Mesothelial cell of epicardium (in vitro differentiated cells): ENCODE measurements at places on chromosomes 4 and X. TPM values are rescaled to one million over a fixed set of nuclear protein-coding genes. Genes with fewer than 3 reads are reported as not detected.

DNA sequence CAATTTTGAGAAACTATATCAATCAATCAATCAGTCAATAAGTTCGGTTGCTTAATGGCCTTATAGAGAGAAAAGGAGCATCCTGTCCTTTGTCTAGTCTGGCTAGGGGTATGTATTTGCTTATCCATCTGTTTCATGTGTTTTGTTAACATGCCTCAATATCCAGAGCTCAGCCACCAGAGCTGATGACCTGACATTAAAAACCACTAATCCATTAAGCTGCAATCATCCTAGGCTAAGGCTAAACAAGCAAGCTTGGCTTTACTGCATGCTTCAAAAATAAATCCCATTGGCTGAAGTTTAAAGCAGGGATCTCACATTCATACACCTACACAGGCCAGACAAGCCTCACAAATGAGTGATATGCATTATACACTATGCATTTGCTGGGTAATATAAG is 139.7 kb downstream of the INPP4B start:
- no peaks in the 10 kb centered on the region for H3K4me1 ChIP-seq
- H3K36me3 ChIP-seq: peaks cover 9% of the 10 kb centered on the region
- no peak for DNase-seq
- H3K27me3 ChIP-seq: no peaks in the 10 kb centered on the region
- H3K27ac ChIP-seq: no peak overlapping the region
- H3K4me3 ChIP-seq: no peak overlapping the region

GRCh38 chr4:152104901-152105357 is 344.1 kb upstream of the GATB start:
- no peak overlapping the region for H3K4me3 ChIP-seq
- peak overlapping the region; percentile 76 for H3K27ac ChIP-seq
- no peak for DNase-seq
- H3K36me3 ChIP-seq: no peaks in the 10 kb centered on the region
- H3K4me1 ChIP-seq: peaks cover 55% of the 10 kb centered on the region

DNA sequence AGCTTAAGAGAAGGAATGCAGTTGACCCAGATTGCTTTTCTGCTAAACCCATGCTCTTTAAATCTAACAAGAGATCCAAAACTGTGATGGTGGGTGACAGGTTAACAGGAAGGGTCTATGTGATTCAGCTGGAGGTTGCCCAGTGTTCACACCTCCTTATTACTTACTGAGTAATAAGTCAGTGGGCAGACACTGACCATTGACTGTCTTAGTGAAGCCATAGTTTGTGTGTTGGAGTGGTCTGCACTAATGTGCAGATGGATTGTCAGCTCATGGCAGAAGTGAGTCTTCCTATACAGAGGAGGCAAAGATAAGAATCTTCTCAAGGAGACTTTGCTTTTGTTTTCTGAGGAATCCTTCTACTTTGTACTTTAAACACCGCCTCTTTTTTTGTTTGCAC is 15.2 kb upstream of the RUFY3 start:
- H3K4me1 ChIP-seq: peaks cover 28% of the 10 kb centered on the region
- H3K36me3 ChIP-seq: no peaks in the 10 kb centered on the region
- H3K27ac ChIP-seq: peak overlapping the region; percentile 97
- DNase-seq: no peak

GRCh38 chr4:2937986-2938385 is 25.2 kb downstream of the NOP14 start:
- peak overlapping the region; percentile 70 for H3K27ac ChIP-seq
- no peak for DNase-seq
- H3K4me3 ChIP-seq: no peak overlapping the region
- no peaks in the 10 kb centered on the region for H3K27me3 ChIP-seq

MEPE gene
- total RNA-seq: not detected in 3 replicates

CLNK gene
- not detected in 3 replicates for total RNA-seq

CXCL8 gene
- 8.8 to 9.5 TPM (median 8.9 TPM) in 3 replicates for total RNA-seq

GRCh38 chrX:11464380-11464779 is 171.2 kb downstream of the AMELX start:
- no peaks in the 10 kb centered on the region for H3K4me1 ChIP-seq
- no peak overlapping the region for H3K27ac ChIP-seq
- no peaks in the 10 kb centered on the region for H3K27me3 ChIP-seq
- no peak for DNase-seq
